ENCODE measurements at places on chromosomes 2 and 18. TPM values are rescaled to one million over a fixed set of nuclear protein-coding genes. Genes with fewer than 3 reads are reported as not detected.

Gene GALNT1
- total RNA-seq: 49.0 TPM

Gene SKA1
- total RNA-seq: 3.0 TPM

Gene PPP4R1
- 107 TPM for total RNA-seq

Gene MAPK4
- not detected for total RNA-seq

Gene LYPD6B
- not detected for total RNA-seq

Gene TWIST2
- 15.8 TPM for total RNA-seq

Gene TLK1
- total RNA-seq: 28.1 TPM

Gene THSD7B
- not detected for total RNA-seq

Gene SPDYA
- 6.5 TPM for total RNA-seq

Gene OR6B2
- total RNA-seq: not detected

Gene TRABD2A
- total RNA-seq: 0.33 TPM

Gene SP110
- total RNA-seq: 46.0 TPM

Gene ORC4
- total RNA-seq: 16.4 TPM

Gene SULT1C4
- 0.33 TPM for total RNA-seq

Gene ASAP2
- 37.1 TPM for total RNA-seq

Gene FSIP2
- total RNA-seq: 1.6 TPM

Gene HAAO
- total RNA-seq: 0.90 TPM

Data from fibroblast of the aortic adventitia (primary cell).